ENCODE measurements at places on chromosomes 5 and 9.

DNA sequence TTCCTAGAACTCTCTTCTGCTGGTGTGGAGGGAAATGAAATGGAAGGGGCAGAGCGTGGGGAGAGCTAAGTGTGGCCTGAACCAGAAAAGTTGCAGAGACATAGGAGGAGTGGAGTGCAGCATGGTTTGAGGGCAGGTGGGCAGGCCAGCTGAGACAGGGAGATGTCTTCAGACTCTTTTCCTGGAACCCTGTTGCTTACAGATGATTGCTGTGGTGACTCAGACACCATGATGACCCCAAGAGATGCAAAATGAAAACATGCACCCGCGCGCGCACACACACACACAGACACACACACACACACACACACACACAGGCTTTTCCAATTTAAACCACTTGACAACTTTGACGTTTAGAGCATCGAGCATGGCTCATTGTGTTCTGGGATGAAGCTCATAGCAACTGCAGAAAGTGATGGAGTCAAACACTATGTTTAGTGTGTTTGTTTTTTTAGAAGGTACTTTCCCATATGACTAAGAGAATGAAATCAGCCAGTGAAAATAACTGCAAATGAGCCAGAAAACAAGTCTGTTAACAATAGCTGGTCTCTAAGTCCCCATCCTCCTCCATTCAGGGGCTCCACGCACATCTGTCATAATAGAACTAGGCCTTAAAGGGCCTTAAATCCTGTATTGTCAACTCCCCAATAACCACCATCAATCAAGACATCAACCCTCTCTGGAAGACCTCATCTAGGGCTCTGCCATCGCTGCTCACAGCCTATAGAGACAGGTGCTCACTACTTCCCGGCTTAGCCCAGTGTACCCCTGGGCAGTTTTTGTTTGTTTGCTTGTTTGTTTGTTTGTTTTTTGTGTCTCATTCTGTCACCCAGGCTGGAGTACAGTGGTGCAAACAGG is 9.6 kb downstream of the TMOD1 start:
- DNase-seq: no peak

DNA sequence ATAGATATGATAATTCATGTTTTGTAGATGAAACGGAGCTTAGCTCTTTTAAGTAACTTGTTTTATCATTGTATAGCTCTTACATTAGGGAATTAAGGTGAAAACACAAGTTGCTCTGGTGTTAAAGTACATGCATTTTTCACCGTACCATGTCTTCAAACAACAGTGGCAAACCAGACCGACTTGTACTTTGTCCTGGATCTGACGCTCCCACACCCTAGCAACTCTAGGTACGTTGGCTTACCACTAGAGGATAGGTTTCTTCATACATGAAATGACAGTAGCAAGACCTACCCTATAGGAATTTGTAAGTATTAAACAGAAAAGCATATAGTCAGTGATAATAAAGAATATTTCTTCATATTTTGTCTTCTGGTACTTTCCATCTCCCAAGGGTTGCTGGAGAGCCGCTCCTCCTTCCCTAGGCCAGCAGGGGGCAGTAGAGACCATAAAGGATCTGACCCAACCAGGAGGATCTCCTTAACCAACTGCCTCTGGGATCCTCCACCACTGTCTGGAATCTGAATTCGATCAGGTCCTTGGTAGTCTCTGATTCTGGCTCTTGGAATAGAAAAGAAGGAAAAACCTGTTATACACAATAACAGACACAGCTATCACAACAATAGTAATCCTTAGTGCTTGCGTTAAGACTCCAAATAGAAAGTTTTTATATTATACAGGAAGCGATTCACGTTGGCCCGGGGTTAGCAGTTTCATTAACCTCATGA is 136.7 kb downstream of the CAVIN4 start:
- DNase-seq: peak; percentile 60

DNA sequence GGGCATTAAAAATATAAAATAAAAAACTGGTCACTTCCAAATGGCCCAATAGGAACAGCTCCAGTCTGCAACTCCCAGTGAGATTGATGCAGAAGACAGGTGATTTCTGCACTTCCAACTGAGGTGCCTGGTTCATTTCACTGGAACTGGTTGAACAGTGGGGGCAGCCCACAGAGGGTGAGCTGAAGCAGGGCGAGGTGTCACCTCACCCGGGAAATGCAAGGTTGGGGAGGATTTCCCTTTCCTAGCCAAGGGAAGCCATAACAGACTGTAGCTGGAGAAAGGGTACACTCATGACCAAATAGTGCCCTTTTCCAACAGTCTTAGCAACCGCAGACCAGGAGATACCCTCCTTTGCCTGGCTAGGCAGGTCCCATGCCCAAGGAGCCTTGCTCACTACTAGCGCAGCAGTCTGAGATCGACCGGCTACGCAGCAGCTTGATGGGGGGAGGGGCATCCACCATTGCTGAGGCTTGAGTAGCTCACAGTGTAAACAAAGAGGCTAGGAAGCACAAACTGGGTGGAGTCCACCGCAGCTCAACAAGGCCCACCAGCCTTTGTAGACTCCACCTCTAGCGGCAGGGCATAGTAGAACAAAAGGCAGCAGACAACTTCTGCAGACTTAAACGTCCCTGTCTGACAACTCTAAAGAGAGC is 12.7 kb downstream of the RLN1 start:
- peak; percentile 7 for DNase-seq

GRCh38 chr9:76090909-76091308 is 200.4 kb downstream of the PCSK5 start:
- DNase-seq: no peak

GRCh38 chr9:125540497-125540896 is 166.5 kb downstream of the MAPKAP1 start:
- no peak for DNase-seq

- no peak for DNase-seq
Measured at GRCh38 chr5:172905346-172906140, 53.7 kb upstream of the RPL26L1 start.

- no peak for DNase-seq
Measured at GRCh38 chr9:128416014-128416413, 4.6 kb upstream of the CERCAM start.

DNA sequence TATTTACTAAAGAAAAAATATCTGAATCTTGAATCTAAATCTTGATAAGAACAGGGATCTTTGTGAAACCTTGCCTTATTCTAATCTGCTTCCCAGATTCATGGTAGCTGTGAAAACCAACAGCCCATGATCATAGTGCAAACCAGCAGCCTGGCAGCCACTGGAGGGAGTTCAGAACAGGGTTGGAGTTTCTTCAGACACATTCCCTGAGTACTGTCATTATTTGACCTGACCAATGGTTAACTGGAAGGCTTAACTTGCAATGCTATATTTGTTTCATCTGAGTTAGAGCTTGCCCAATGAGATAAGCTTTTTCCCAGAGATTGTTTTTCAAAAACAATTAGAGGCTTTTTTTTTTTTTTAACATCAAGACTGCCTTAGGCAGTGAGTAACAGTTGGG is 47.8 kb downstream of the LOX start:
- no peak for DNase-seq

GRCh38 chr9:27497883-27498417 is 26.1 kb upstream of the IFNK start:
- no peak for DNase-seq

- no peak for DNase-seq
Measured at GRCh38 chr5:86447362-86447761, 170.4 kb upstream of the COX7C start.

DNA sequence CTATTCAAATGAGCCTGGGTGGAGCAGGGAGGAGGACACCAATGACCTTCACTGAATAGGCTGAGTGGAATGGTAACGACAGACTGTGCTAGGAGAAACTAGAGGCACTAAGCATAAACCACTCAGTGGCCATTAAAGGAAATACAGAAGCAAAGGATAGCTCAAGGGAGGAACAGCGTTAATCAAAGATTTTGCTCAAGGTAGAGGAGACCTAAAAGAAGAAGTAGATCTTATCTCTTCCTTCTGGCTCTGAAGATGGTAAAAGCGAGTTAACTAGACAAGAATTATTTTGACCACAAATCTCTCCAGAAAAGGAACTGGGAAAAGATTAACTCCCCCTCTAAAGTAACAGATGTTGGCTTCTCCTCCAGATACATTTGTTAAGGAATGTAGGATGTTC is 299.6 kb downstream of the EPB41L4A start:
- DNase-seq: no peak

GRCh38 chr5:175493726-175494125 is 15.4 kb downstream of the SFXN1 start:
- no peak for DNase-seq

DNA sequence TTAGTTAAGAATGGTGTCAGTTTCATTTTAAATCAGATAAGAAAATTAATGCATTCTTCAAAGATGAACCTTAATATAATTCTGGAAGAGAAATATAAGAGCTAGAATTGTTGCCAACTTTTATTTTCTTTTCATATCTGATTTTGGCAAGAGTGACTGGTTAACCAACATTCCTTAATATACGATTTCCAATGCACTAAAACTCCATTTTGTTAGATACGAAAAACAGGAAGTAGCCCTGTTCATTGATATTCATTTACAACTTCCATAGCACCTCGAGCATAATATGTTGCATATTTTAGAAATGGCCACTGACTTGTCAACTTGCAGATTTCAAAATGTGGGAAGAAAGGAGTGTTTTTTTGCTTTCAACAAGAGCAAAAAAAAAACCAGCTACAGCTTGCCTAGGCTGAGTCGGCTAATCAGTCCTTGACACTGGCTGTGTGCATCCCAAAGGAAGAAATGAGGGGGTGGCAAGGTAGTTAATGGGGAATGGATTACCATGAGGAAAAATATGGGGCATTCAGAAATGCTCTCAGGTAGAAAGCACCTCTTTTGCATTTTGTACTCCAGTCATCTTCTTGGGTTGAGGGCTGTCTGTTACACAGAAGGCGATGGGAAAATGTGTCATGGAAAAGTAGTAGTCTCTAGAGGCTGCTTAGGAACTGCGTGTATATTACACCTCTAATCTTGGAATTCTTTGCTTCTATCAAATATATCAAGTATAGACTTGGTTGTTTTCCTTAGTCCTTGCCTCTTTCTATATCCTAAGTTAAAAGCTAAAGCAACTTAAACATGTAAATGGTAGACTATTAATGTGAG is 3.9 kb downstream of the MAP3K1 start:
- DNase-seq: no peak

DNA sequence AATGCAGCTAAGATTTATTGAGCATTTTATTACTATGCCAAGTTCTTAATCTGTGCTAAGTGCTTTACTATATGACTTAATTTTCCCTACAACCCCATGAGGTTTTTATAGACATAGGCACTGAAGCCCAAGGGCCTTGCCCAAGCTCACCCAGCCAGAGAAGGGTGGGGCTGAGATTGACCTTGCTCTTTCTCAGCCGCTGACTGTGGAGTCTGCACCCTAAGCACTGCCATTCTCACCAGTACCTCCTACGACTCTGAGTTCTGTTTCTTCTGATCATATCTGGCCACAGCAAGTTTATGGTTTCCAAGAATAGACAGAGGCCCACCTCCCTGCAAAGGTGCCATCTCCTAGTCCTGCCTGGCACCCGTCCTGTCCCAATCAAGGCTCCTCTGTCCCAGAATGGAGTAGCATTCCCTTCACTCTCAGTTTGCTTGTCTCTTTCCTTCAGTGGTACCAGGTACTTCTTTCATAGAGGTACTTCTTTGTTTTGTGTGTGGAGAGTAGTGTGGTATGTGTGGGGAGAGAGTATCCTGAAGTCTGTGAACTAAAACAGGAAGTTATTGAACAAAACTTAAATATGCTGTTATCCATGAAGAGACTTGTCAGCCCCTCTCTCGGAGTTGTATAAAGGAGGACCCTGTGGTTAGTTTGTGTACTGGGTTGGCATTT is 42.6 kb downstream of the CSF1R start:
- no peak for DNase-seq
